Left hindlimb (tissue), 1 donor: ENCODE measurements at places on chromosomes 4 and X.

DNA sequence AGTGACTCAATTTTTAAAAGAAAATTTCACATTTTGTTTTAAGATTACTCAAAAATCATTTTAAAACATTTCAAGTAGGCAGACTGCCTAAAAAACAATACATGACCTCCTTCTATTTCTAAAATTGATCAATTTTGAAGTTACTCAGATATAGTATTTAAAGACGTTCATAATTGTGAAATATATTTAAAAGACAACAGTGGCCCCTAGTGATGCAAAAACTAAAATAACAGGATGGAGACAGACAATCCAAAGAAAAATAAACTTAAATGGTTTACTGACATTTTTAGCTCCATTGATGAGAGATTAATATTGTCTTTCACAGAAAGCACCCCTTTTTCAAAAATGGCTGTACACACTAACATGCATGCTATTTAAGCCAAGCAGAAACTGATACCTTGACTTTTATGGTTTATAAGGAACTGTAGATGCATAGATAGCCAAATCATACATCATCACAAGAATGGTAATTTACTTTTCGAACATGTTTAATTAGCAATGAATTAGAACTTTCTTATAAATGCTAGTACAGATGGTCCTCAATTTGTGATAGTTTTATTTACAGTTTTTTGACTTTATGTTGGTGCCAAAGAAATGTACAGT, 69.8 kb upstream of the FAT4 start:
- no peak for DNase-seq

DNA sequence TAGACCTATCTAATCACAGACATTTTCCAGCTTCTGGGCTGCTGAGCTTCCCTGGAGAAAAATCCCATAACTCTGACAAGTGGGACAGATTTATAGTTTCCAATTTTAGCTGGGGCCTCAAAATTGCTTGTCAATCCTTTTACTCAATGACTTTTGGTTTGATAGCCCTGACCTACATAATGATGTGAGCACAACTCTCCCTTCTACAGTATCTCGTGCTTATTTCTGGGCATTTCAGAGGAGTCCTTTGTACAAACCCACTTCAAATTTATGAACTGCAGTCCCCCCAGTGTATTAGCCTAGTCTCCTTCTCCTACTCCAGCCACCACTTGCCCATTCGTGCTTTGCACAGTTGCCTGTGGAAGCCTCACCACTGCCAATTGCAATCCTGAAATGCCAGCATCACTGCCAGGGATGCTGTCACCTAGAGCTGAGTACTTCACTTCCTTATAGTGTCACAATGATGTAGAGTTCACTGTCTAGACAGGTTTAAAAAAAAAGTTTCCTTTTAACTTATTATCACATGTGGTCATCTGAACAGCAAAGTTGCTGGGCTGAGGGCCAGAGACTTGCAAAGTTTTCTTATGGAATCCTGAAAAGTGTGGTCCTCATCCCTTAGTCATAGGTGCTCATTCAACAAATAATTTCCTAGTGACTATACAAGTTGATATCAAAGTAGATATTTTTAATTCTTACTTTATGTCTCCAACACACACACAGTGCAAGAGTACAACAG, 21.2 kb downstream of the TRAM1L1 start:
- DNase-seq: no peak

- no peak for DNase-seq
Measured at GRCh38 chr4:101127176-101127790, 220.0 kb downstream of the PPP3CA start.

DNA sequence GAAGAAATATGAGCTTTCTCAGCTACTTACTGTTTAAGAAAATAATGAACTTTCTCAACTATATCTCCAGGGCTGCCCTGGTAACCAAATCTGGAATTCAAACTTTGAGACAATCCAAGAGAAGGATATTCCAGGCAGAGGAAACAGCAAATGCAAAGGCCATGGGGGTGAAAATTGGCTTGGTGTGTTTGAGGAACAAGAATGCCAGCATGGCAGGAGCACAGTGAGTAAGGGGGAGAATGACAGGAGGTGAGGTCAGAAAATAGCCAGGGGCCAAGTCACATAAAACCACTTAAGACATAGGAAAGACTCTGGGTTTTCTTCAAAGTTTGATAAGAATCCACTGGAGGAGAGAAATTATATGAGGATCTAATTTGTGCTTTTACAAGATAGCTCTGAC, 27.2 kb upstream of the BTC start:
- DNase-seq: no peak

- peak; percentile 96 for DNase-seq
Measured at GRCh38 chrX:30652527-30653414, 452 bp upstream of the GK start.

- peak; percentile 80 for DNase-seq
Measured at GRCh38 chr4:14184265-14184664, 556.7 kb upstream of the BOD1L1 start.

DNA sequence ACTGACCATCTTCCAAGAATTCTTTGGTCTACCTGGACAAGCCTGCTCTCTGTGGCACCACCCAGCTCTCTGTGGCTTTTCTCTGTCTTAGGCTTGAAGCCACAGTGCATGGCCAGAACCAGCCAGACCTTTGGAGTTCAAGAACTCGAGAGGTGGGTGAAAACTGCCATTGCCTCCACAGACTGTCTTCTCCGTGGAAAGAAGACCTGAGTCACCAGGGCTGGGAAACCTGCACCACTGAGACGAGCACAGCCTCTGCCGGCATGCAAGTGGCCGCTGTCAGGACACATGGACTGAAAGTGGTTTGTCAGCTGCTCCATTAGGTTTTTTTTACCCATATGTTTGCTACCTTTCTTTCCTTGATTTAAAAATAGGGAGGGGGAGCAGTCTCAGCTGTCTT, 74.5 kb downstream of the MGST2 start:
- DNase-seq: no peak

- no peak for DNase-seq
Measured at GRCh38 chr4:144714166-144714565, 68.2 kb downstream of the HHIP start.

GRCh38 chr4:24668956-24669355, 84.6 kb upstream of the DHX15 start:
- no peak for DNase-seq

GRCh38 chr4:153204247-153204671, at the start of gene TRIM2:
Gene TRIM2 (plus strand): TSS chr4:153204443. CDS start chr4:153204531, 88 bp downstream.
- DNase-seq: peak; percentile 82

- DNase-seq: no peak
Measured at GRCh38 chrX:20373063-20373462, 106.4 kb upstream of the RPS6KA3 start.

DNA sequence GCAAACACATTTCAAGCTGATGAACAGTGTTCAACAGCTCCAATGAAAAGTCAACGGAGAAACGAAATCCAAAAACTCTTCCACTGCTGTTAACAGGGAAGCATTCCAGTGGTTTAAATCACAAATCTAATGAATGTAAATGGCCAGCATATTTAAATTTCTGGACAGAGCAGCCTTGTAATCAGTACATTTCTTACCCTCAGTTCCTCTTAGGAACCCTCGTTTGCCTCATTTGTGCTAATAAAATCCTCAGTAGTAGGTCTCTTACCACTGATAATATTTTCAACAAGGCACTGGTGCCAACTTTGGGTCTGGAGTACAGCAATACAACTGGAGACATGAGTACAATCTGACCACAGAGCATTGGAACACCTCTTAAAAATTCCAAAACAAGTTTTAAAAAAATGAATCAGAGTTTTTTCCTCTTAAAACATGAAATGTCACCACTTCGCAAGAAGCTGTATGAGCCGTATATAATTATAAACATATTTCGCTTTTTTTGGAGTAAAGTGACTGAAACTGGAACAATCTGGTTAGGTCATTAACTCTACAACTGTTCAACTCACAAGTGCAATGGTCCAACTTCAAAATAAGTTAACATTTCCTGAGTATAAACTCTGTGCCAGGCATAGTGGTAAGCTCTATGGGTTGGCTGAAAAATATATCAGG, 211.2 kb downstream of the CPEB2 start:
- DNase-seq: no peak

DNA sequence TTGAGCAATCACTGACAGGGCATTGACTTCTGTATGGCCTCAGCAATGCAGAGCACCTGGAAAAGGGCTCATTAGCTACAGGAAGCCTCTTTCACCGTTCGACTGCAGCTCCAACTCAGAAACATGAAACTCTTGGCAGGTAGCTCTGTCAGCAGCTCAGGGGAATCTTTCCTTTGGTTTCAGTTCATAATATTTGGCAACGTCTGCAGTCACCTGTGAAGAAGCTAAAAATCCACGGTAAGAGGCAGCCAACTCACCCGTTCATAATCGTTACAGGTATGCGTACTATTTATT, 354.9 kb downstream of the CAMK2D start:
- no peak for DNase-seq

- DNase-seq: no peak
Measured at GRCh38 chr4:22635692-22636091, 57.0 kb upstream of the GBA3 start.

DNA sequence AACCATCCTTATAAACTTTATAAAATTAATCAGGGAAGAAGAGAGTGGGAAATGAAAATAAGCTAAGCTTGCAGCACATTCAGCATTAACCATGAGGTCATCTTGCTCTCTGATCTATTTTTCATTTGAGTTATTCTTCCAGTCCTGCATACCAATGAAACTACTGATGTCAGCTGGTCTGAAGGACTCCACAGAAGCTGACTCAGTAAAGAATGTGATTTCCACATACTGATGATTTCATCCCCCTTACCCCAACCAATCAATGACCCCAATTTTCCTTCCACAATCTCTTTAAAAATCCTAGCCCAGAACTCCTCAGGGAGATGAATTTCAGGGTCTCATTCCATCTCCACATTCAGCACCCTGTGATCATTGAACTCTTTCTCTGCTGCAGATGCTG, 18.8 kb upstream of the DSPP start:
- DNase-seq: no peak

GRCh38 chr4:71709961-71710360, 73.9 kb downstream of the GC start:
- DNase-seq: no peak

- no peak for DNase-seq
Measured at GRCh38 chr4:2733844-2734574, 22.1 kb downstream of the TNIP2 start.

DNA sequence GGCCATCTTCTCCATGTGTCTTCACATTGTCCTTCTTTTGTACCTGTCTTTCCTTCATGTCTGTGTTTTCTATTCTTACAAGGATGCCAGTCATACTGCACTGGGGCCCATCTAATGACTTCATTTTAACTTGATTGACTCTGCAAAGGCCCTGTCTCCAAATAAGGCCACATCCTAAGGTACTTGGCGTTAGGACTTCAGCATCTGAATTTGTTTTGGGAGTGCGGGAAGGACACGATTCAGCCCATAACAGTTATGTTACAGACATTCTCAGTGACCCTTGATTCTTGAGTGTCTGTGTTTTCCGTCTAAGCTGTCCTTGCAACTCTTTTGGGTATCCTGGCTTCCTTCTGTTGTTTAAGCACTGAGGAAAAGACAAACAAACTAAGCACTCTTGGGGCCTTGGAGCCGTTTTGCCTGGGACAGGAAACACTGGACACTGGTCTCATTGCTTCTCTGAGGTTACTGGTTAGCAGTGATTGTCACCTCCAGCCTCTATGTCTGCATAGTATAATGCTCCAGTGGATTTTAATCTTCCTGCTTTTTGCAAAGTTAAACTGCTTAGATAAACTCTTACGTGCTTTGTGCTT, 80.7 kb downstream of the SNX25 start:
- DNase-seq: no peak

GRCh38 chr4:139684351-139684750, 18.7 kb downstream of the MGST2 start:
- DNase-seq: no peak

DNA sequence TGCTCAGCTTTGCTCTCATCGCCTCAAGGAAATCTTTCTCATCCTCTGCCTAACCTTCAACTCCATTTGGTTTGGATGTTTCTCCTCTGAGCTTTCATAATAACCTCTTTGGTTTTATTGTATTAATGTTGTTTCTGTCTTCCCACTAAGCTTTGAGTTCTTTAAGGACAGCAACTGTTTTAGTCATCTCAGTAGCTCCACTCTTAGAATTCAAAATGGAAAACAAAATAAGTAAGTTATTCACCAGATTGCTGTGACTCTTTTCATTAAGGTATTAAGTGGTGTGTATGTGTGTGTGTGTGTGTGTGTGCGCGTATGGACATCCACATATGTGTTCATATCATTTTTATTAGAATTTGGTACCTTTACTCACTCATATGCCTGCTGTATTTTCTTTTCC, 279.2 kb upstream of the BOD1L1 start:
- DNase-seq: no peak

- no peak for DNase-seq
Measured at GRCh38 chr4:19195696-19196095, 1056.0 kb upstream of the SLIT2 start.

DNA sequence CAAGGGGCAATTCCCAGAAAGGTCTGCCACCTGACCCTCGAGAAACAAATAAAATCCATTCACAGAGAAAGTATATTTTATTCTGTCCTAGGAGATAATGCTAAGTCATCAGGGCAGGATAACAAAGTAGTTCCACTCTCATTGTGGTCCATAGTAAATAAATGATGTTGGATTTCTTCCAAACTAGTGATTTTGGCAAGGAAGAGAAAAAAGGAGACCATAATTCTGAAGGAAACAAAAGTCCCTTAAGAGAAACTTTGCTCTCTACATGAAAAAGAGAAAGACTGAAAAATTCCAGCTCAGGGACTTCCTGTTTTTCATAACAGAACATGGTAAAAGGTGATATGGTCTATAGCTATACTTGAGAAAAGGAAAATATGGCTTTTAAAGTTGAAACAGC, 71.5 kb upstream of the DDX60 start:
- DNase-seq: no peak

GRCh38 chr4:169117591-169118081, 107.6 kb upstream of the CBR4 start:
- no peak for DNase-seq

DNA sequence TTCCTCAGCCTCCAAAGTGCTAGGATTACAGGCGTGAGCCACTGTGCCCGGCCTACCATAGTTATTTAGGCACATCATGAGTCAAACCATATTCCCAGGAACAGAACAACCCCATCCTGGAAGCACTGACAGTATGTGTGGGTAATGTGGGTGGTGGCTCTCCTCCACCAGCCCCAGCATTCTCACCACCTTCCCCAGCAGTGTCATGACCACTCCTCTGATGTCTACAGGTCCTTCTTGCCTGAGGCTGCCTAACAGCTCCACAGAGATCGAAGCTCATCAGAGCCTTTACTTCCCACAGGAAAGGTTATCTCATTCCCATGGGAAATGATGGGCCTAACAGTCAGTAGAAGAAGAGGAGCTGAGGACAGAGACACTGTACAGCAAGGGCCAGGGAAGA, 129.5 kb upstream of the GPC4 start:
- DNase-seq: no peak

GRCh38 chr4:8439914-8440491, 520 bp downstream of the ACOX3 start:
- DNase-seq: no peak

- DNase-seq: no peak
Measured at GRCh38 chrX:128805236-128805635, 718.1 kb downstream of the SMARCA1 start.

DNA sequence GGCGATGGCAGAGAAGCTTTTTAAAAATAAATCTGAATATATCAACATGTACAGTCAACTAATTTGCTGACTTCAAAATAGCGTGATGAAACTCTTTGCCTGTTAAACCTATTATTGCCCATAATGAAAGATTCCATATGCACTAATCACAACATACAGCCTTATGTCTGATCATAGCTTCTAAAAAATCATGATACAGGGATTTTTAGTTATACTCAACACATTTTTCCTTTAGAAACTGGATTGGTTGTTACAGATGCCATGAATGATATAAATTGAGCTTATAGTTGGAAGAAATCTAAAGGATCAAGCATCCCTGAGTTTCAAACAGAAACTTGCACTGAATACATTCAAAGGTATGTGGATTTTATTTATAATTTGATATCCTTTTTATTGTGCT, at the start of gene AMELX:
Gene AMELX, plus strand, starts transcription at position 301 of the 400 bp plus-strand sequence. CDS start 1,376 bp downstream, outside the sequence.
- no peak for DNase-seq
